MV-4-11 (cell line): ENCODE measurements at places on chromosomes 1 and 21.

DNA sequence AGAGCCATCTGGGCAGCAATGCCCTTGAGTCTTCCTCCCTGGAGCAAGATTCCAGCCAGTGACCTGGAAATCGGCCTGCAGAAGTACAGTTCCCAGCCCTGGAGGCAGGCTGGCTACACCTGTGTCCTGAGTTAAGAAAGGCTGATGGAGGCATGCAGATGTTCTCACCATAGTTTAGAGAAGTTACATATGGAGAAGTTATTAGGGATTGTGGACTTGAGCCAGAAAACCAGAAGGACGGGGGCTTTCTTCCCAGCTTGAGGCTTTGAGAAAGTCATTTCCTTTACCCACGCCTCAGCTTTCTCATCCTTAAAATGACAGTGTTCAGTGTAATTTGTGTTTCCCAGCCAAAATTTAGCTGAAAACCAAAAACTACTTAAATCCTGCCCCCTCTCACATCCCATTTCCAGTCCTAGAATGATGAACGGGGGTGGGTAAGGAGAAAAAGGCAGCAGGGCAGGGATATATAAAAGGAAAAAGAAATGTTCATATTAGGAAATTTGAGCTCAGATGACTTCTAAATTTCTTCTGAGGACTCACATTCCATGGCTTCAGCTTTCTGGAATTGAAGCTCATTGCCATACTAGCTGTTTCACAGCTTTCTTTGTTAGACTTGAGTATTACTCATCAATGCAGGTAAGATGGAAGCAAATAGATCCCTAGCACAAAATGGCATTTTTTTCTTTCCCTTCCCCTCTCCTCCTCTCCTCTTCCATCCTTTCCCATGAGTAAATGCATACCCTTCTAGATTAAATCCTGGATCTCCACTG lies 14.4 kb upstream of the C8B start:
- no peak for DNase-seq

DNA sequence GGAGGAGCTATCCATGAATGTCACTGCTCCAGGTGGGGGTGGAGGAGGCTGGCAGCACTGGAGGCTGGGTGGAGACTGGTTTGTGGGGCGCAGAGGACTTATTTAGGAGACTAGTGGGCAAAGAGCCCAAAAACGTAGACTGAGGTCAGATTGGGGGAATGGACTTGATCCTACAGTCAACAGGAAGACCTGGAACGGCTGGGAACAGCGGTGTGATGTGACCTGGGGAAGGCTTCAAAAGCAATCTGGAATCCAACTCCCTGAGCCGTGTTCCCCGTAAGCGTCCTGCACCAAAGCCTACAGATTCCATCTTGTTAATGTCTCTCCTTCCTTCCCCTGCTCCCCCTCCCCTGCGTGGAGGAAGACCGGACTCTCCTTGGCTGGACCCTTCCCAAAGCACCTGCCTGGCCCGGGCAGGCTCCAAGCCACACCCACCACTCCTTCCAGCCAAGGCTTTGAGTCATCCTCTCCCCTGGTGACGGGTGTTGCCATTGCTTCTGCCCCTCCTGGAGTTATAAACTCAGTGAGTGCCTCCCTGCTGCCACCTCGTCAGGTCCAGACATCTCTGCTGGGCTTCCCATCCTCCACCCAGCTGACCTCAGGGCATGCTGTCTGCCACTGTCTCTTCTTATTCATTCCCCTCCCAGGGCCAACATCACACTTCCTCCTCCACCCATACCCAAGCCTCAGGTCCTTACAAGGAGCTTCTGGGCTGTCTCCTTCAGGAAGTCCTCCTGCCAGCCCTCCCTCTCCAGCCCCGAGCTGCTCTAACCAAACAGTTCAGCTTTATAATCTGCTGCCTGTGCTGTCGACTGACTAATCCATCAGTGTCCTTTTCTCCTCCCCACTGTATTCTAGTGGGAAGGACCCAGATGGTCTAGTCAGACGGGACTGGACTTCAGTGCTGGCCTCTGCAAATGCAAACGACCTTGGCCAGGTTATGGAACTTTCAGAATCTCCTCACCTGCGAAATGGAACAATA lies 1.6 kb upstream of the CLSTN1 start:
- peak; percentile 86 for DNase-seq

DNA sequence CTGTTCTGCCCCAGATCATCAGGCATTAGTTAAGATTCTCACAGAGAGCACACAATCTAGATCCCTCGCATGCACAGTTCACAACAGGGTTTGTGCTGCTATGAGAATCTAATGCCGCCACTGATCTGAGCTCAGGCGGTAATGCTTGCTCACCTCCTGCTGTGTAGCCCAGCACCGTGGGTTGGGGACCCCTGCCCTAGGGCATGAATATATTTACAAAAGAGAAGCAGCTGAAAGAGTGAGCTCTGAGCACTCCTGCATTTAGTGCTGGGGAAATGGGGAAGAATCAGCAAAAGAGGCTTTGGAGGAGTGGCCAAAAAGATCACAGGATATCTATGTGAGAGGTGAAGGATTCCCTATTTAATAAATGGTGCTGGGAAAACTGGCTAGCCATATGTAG lies 5.6 kb downstream of the CFAP57 start:
- no peak for DNase-seq

- DNase-seq = no peak
These were observed 54.4 kb downstream of the MPZL1 start for GRCh38 chr1:167776151-167776550.

DNA sequence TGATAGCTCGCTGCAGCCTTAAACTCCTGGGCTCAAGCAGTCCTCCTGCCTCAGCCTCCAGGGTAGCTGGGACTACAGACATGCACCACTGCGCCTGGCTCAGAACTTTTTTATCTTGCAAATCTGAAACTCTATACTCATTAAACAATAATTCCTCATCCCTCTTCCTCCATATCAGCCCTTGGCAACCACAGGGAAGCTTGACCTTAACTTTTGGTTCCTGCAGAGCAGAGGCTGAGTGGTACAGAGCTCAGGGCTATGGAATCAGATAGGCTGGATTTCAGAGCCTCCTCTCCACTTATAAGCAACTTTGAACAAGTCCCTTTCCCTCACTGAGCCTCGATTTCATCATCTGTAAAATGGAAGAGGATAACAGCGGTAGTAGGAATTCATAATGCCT lies 47.4 kb downstream of the ECE1 start:
- no peak for DNase-seq

DNA sequence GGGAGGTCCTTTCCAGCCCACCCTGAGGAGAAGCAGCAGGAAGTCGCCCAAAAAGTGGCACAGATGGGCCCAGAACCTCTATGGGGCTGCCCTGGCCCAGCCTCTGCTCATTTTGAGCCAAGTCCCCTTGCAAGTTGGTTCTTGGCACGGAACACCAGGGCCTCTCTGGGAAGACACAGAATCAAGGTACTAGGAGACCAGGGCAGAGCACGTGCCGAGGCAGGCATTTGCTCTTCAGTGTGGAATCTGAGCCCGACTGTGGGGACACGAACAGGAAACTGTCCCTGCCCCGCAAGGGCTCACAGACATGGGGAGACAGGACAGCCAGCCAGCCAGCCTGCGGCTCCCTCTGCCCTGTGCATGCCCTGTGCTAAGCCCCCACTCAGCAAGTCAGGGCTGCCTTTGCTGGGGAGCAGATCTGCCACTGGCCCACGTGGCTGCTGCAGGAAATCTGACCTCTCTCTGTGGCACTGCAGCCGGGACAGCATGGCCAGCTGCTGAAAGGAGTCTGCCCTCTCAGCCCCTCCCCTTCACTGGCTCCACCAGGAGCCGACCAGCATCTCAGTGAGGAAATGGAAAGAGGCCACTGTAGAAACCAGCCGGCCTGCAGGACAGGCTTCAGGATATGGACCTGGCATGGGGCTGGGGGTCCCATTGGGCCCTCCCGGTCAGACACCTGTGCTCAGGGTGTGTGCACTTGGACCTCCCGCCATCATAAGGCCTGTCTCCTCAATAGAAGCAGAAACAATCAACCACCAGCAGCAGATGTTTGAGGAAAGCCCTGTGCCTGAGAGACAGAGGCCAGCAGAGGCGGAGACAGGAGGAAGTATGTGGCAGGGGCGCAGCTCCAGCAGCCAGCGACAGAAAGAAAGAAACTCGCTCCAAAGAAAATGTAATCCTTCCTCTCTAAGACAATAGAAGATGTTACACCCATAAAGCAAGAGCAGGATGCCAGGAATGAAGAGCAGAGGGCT lies 3.7 kb downstream of the ARHGEF16 start:
- DNase-seq = no peak

- DNase-seq = peak; percentile 65
These were observed 336.0 kb upstream of the NR5A2 start for GRCh38 chr1:199691540-199691939.
